Stimulated activated CD4-positive, alpha-beta T cell treated with anti-CD3 and anti-CD28 coated beads, Interleukin-1b, Interleukin-23, amount 100 ng/mL, for 1 hour (primary cell): ENCODE measurements at places on chromosomes 5 and 9.

GRCh38 chr5:103465891-103466290, 96.7 kb downstream of the NUDT12 start:
- no peak for DNase-seq

DNA sequence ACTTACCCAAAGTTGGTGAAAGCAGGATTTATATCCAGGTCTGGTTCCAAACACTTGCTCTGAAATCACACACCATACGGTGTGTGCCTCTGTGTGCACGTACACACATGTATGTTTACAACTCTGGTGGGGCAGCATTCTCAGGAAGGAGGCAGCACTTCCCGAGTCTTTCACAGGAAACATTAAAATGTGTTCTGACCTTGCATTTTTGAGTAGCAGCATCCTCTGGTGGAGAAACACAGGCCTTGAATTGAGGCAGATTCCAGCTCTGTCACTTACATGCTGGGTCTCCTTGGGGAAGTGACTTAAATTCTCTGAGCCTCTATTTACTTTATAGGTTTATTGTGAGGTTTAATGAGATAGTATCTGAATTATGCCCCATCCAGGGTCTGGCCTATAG, 126.4 kb downstream of the RGS3 start:
- no peak for DNase-seq

DNA sequence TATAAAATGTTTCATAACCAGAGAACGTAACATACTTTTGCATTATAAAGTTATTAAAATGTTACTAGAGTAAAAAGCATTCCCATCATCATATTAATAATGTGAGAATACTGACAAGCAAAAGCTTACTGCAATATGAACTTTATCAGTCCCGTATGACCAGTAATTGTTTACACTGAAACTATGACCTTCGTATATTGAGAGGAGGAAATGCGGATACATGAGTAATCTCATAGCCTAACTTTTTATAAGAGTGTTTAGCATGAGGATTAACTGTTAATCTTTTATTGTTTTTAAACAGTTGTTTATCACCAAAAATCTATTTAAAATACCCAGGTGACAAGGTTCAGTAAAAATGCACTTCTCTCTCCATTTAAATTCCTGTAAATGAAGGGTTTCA, 272.4 kb downstream of the SLF1 start:
- no peak for DNase-seq

DNA sequence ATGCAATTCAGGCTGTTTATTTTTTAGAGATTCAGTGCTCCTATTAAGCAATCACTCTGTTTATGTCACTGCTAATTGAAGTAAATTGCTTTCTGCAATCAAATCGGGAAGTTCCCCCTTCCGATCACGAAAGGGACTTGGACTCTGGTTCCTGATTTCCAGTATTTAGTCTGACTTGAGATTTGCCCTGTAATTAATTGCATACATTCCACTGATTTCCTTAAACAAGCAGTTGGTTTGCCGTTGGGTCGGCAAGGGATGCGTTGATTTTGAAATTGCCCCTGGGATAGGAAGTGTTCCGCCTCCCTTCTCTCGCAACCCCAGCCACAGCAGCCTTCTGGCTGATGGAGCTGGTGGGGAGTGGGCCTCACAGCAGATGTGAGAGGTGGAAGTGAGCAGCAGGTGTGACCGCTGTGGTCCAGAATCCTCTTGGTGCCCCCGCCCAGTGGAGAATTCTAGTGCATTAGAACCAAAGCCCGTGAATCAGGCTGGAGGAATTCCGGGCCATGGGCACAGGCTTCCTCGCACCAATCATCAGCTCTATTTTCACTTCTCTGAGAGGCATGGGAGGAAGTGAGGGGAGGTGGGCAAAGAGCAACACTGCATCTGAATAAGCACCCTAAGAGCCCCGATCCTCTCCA, 102.5 kb downstream of the SPRY4 start:
- DNase-seq, result no peak

DNA sequence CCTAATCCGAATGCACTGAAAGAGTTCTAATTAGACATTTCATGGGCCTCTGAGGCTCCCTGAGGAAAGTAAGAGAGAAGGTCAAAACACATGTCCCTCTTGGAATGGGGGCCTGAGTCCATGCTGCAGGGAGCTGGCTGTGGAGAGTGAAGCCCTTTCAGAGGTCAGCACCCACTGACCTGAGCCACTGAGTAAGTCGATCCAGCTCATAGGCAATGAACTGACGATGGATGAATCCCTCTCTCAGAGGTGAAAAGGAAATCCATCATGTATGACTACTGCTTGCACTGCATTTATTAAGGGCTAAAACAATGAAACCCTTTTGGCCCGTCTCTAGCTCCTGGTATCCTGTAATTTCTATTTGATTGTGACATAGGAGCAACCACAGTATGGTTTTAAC, 288.9 kb upstream of the VLDLR start:
- DNase-seq, result no peak
